ENCODE measurements at places on chromosomes 3 and 15.

DNA sequence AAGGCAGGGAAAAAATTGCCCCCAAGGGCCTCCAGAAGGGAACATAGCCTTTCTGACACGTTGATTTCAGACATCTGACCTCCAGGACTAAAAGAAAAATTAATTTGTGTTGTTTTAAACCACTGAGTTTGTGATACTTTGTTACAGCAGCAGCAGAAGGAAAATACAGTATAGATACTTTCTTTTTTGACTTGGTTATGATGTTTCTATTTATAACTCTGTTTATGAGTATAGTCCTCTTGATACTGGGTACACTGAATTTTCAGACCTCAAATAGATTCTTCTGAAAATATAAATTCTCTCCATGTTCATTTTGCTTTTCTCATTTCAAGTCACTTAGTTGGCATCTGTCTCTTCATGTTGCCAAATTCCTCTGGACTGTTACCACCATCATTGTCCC, 44.4 kb upstream of the ST3GAL6 start:
- no peak for DNase-seq

- DNase-seq, result no peak
Observed at GRCh38 chr3:39176025-39176714, 16.2 kb downstream of the XIRP1 start.

- no peak for DNase-seq
Observed at GRCh38 chr3:190238871-190239270, 83.4 kb downstream of the CLDN1 start.

DNA sequence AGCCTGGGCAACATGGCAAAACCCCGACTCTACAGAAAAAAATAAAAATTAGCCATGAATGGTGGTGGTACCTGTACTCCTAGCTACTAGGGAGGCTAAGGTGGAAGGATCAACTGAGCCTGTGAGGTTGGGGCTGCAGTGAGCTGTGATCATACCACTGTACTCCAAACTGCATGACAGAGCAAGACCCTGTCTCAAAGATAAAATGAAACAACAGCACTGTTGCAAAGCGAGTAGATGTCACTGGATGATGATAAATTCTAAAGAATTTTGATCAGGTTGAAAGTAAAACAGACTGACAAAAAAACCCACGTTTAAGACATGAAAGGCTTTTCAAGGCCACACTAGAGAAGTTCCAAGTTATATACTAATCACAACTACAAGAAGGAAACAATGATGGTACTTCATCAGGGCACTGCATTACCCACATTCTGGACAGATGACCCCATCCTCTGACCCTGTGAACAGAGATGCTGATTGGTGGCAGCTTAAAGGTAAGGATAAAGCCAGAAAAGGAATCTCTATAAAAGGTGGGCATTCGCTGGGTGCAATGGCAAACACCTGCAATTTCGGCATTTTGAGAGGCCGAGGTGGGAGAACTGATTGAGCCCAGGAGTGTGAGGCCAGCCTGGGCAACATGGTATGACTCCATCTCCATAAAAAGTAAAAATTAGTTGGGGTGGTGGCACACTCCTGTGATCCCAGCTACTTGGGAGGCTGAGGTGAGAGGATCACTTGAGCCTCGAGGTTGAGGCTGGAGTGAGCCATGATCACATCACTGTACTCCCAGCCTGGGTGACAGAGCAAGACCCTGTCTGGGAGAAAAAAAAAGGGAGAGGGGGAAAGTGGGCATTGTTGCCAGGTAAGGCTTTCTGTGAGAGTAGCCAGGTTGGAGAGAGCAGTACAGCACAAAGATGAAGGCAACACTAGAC, 59.2 kb downstream of the TBL1XR1 start:
- no peak for DNase-seq

- no peak for DNase-seq
Observed at GRCh38 chr15:64310036-64310435, 45.9 kb downstream of the CSNK1G1 start.

- no peak for DNase-seq
Observed at GRCh38 chr3:158785972-158786371, 15.9 kb upstream of the MFSD1 start.

- no peak for DNase-seq
Observed at GRCh38 chr15:47184908-47185801, 532.1 kb upstream of the SEMA6D start.

DNA sequence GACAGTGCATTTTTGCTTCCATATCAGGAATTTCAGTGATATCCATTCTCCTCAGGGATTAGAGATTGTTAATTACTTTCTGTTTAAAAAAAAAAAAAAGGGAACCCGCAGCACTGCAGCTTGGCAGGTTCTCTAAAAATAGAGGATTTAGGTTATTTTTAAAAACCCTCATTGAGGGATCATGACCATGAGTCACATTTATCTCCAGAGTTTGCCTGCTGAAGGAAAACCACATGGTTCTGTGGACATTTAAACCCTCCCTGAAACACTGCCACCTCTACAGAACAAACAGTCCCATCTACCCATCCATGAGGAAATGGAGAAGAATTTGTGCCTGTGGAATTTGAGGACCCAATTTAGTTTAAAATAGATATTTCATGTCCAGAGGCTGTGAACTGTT, 66.2 kb upstream of the UBE2E1 start:
- no peak for DNase-seq

DNA sequence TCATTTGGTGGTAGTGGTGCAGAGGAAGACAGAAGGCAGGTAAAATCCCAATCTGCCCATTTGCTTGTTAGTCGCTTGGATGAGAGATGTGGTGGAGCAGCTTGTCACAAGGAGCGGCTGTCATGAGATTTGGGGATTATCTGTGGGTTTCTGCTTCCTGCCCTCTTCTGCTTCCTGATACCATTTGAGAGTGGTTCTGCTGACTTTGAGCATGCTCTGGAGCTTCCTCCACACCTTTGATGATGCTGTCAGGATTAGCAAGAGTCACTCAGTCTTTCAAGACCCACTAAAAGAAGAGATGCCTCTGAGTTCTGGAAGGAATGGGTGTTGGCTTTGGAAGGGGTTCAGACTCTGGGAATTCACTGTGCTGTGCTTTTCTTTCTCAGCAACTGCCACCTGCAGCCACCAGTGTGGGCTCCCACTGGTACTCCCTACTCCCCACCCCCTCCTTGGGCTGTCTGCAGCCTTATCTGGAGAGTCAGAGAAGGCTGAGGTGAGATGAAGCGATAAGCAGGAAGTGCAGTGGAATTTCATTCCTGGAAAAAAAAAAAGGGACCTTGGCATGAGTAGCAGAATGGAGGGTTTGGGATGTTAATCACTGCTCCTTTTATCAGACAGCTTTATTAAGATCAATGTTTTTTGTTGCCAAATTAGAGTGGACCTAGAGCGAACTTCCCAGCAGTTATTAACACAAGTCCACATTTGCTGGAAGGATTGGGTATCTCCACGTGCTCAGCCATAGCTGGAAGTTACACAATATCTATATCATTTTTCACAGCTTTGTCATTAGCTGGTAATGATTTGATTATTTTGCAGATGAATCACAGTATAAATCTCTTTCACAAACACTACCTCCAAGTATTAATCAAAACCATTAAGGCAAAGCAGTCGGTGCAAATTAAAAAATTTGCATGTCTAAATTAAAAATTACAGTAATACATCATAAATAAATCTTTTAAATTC, 233.0 kb upstream of the SATB1 start:
- DNase-seq, result no peak

DNA sequence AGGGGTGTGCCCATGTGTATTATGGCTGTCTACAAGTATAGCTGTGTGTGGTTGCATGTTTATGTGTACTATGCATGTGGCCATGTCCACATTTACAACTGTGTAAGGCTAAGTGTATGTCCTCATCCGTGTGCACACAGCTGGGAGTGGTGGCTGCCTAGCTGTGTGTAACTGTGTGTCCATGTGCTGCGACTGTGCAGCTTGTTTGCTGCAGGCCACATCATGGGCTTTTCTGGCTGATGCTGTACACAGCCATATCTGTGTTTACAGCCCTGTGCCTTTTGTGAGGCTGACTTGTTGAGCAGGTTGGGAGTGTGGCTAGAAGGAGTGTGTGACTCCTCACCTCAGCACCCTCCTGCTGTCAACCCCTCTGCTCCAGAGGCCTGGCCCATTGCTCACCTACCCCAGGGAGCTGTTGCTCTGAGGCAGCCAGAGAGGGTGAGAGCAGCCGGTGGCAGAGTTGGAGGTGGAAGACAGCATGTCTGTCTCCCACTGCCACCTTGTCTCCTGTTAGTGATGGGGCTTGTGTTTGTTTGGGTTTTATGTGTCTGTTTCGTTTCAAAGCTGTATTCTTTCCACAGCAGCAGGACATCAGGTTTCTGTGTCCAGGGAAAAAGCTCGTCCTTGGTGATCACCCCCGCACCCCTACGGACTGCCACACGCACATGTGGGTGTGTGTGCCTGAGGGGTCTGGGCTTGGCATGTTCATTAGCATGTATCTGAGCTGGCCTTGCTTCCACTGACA, 1.4 kb upstream of the GRM2 start:
- DNase-seq, result no peak

DNA sequence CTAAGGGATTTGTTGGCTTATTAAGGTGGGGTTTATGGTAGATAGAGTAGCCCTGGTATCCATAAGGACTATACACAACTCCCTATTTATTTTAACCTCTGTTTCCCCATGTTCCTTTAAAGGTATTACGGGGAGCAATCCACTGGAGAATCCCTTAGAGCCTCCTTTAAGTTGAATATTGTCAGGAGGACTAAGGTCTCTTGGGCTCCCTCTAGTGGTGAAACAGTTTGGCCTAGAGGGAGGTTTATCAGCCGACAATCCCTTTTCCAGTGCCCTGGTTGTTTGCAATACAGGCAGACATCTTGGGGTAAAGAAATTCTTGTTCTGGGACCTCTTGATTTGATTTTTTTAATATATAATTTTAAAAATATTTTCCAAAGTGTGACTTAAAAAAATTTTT, 12.9 kb downstream of the OPA1 start:
- DNase-seq, result peak; percentile 7

- DNase-seq, result no peak
Observed at GRCh38 chr3:45565342-45565741, 29.2 kb upstream of the LIMD1 start.
